Stimulated activated naive CD4-positive, alpha-beta T cell treated with Interleukin-2 at 50 U/mL for 16 hours (primary cell): ENCODE measurements at places on chromosomes 3 and 15.

GRCh38 chr3:111596328-111596727, 1.2 kb upstream of the ZBED2 start:
- DNase-seq = no peak

DNA sequence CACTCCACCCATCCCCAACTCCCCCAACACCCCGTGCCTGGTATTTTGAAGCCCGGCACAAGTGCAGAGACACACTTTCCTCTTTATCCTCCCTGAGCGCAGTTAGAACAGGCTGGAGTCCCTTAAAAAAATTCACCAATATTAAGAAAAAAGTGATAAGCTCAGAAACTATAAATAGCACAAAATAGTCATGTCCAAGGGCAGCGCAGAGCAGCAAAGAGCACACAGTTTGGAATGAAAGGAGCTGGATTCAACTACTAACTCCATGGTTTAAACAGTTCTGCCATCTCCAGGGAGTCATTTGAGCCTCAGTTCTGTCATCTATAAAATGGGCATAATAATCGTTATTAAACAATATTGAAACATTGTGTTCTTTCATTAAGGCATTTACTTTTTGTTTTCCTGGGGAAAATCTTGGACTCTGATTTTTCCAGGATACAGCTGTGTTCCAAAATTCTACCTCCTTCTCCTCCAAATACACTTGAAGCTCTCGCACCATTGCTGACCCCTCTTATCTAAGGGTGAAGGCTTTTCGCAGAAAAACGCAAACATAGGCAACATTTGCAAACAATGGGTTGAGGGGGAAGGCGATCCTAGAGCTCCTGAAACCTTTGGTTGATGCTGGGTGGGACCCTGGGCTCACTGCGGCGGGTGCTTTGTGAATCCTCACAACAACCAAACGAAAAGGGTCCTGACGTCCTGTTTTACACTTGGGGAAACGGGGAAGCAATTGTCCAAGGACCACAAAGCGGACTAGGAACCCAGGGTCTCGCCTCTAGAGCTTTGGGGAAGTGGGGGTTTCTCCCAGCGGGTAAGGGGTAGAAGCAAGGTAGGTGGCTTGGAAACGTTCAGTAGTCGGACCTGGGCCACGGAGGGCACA, 41.8 kb downstream of the EPHB3 start:
- DNase-seq = no peak

DNA sequence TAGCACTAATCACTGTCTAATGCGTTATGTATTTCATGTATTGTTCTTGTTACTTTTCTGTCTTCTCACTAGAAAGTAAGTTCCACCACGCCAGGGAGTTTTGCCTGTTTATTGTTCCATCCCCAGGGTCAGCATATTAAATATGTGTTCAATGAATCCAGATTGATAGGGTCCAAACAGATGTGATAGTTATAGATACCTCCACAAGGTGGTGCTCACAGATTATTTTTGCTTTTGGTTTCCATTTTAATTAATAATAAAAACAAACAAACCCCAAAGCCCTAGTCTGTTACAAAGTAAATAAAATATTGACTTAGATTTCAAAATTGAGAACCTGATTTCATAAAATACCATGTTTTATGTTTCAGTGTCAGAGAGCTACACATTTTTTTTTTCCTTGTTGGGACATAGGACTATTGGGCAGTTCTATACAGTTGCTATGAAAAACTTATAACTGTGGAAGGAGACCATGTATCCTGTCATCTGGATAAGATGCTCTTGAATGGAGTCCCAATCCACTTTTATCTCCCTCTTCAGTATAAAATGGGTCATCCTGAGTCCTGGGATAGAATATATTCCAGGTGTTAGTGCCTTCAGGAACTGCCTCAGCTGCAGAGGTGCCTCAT, 12.4 kb downstream of the OTOL1 start:
- no peak for DNase-seq

DNA sequence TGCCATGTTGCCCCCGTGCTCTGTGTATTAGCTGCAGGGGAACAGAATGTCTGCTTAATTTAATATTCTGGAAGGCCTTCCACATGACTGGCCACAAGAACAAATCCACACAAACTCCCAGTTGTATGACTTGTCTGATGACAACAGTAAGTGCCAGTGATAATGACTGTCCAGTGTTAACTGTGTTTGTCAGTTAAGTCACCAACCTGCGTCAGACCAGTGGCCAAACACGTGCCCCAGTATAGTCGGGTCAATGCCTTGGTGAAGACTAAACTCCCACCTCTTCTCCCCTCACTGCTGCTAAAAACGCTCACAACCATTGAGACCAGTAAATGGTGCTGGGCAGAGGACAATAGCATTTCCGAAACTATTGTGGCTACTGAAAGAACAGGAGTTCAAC, 9.8 kb upstream of the ATP13A5 start:
- DNase-seq = no peak

- no peak for DNase-seq
Observed at GRCh38 chr15:94930960-94931359, 699.6 kb downstream of the MCTP2 start.

GRCh38 chr3:115710799-115711198, 87.5 kb downstream of the GAP43 start:
- DNase-seq = no peak

DNA sequence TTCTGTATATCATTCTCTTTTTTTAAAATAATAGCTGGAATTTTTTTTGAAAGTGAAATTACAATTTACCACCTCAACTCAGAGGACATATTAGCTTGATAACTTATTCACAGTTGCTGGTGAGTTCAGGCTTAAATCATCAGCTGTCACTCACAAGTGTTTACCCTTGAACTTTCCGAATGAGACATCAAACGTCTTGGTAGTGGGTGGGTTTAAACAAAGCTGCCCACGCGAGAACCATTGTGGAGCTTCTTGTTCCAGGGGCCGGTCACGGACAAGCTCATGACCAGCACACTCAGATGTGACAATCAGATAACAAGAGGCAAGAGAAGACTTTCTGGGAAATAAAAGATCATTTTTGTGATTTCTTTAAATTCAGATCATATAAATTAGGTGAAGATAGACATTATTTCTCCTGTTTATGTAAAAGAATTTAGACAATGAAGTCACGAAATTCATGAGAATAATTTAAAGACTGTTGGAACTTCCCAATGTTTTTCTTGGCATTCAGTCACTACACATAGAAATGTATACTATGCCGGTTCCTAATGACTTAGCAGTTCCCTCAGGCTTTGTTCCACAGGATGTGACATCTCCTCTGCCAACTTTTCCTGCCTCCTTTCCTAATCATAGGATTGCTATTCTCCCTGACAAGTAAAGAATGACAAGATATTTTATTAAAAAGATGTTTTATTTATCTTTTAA, 29.3 kb downstream of the BTD start:
- peak; percentile 14 for DNase-seq

DNA sequence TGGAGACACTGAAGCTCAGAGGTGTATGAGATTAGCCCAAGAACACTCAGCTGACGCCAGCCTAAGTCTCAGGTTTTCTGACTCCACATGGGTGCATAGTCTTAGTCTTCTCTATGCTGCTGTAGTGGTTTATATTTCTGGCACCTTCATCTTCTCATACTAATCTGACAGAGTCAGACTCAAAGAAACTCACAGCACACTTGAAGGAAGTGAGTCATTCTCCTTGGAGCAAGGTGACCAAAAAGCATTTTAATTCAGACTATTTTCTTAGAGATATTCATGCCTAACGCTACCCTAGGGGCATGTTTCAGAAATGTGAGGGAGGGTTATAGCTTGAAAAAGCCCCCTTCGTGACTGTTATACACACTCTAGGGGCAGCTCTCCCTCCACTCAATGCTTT, 775.3 kb upstream of the ARPP21 start:
- no peak for DNase-seq

DNA sequence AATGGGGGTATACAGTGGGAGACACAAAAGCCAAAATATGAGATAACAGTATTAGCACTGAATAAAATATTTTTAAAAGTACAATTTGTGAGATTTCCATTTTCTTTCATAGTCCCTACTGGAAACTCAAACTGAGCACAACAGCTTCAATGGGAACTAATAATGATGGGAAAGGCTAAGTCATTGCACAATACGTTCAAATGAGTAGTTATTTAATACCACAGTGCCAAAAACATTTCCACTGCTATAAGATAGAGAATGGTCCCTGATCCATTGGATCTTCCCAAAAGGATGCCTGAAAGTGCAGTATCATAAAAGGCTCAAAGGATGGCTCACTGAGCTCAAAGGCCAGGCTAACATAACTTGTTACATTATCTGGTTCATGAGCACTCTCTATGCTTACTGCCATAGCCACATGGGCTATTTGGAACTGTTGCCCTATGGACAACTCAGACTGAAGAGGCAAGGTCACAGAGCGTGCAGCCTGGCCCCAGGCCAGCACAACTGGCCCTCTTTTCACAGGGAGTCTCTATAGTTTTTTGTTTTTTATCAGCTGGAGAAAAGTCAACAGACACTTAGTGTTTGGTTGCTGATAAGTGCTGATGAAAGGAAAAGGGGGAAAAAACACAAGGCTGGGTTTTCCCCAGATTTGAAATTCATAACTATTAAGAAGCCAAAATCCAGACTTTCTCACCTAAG, 54.1 kb upstream of the PPIB start:
- DNase-seq = no peak
